Mucosa of gallbladder (tissue), 1 donor: ENCODE measurements at places on chromosomes 5 and 9.
A peak's percentile ranks its signal among the peaks of the same experiment; 100 is the strongest.

DNA sequence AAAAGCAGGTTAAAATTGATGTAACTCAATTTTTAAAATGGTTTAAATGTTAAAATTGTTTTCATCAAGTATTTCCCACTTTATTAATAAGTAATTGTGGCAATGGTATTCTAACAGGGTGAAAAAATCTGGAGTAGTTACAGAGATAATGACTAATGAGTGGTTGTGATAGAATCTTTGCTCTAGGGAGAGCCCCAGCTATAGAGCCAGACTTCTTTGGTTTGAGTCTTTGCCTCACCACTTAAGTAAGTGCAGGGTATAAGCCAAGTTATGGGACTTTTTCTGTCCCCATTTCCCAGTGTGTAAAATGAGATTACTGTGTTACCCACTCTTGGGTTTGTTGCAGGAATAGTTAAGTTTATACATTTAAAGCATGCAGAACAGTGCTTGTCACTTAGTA lies 158.1 kb downstream of the FER start:
- DNase-seq = no peak

GRCh38 chr9:108534741-108535140 lies 321.0 kb downstream of the ACTL7B start:
- no peak for DNase-seq

DNA sequence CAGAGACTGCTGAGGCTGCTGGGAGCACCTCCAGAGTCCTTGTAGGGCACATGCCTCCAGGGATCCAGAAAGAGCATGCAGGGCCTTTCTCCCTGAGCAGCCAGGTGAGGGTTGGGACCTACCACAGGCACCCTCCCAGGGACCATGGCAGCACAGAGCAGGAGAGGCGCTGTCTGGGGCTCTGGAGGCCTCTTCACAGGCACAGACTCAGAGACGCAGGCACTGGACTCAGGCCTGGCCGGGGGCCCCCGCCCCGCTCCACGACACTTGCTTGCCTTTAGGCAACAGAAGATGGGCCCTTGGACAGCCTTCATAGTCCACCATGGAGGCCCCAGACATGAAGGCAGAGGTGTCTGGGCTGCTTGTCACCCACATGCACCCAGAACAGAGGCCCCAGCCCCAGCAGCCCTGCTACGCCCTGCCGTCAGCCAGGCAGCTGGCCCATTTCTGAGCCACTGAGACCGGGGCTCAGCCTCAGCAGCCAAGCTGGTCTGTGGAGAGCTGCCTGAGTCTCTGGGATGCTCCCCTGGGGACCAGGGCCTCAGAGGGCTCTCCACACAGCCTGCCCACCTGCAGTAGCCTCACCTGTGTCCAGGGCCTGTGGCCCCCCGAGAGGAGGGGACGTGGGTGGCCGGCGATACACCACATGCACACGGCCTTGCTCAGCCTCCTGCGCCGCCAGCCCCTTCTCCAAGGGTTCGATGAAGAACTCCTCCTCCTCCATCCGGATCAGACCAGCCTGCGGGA lies 72.8 kb downstream of the ADAMTS2 start:
- no peak for DNase-seq

DNA sequence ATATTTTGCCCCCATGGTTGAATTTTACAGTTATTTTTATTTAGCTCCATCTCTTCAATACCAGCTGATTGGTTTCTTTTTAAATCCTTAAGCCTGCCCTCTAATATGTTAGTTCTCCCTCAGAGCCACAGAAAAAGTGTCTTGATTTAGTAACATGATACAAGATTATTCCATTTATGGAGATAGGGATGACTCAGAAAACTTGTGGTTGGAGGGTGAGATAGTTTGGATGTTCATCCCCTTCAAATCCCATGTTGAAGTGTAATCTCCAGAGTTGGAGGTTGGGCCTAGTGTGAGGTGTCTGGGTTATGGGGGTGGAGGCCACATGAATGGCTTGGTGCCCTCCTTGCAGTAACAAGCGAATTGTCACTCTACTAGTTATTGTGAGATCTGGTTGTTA lies 115.7 kb downstream of the FBXO38 start:
- DNase-seq = no peak

GRCh38 chr9:137580209-137580953 lies 1.7 kb upstream of the DPH7 start:
- no peak for DNase-seq

- no peak for DNase-seq
These were observed at the start of gene MINAR2 for GRCh38 chr5:129747572-129748407. Gene MINAR2 (plus strand): TSS chr5:129748094. CDS start chr5:129748191, 97 bp downstream.

- peak; percentile 60 for DNase-seq
These were observed 52.7 kb upstream of the TJP2 start for GRCh38 chr9:69121155-69122081.
